ENCODE measurements at places on chromosomes 13 and 19. TPM values are rescaled to one million over a fixed set of nuclear protein-coding genes. Genes with fewer than 3 reads are reported as not detected.
A peak's percentile ranks its signal among the peaks of the same experiment; 100 is the strongest.

Gene CRLF1
- 1.1 TPM for total RNA-seq

DNA sequence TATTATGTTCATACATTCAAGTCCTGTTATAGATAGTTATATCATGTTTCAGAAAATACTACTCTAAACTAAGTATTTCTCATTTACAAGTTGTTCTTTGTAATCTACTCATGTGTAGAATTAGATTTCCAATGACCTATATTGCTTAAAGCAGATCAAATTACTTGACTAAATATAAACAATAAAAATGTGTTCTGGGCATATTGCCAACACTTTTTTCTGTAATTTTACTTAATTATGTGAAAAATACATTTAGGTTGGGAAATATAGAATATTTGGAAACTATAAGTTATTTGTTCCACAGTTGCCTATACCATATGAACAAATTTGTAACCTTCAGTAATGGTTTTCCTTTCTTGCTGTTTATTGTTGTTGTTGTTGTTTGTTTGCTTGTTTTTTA, 275.2 kb upstream of the PCDH9 start:
- DNase-seq = no peak

- peak; percentile 29 for DNase-seq
These were observed 87.6 kb upstream of the SLC15A1 start for GRCh38 chr13:98839856-98840769.

- DNase-seq = no peak
These were observed 23.1 kb downstream of the TBC1D4 start for GRCh38 chr13:75458696-75459422.

DNA sequence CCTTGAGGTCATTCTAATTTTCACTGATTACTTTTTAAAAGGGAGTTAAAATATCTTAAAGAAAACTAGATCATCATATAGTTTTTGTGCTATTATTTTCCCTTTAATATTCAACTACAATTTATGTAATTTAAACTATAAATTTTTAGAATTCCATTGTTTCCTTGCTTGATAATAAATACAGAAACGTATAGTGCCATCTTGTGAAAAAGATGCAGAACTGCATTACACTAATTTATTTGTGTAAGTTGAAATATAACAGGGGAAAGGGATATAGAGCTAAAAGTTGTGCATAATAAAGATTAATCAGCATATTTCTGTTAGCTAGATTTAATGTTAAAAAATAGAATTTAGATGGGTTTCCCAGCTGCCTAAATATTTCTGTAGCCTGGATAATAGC, 61.5 kb upstream of the TDRD3 start:
- no peak for DNase-seq

Gene SUGP1
- total RNA-seq = 42.9 TPM

DNA sequence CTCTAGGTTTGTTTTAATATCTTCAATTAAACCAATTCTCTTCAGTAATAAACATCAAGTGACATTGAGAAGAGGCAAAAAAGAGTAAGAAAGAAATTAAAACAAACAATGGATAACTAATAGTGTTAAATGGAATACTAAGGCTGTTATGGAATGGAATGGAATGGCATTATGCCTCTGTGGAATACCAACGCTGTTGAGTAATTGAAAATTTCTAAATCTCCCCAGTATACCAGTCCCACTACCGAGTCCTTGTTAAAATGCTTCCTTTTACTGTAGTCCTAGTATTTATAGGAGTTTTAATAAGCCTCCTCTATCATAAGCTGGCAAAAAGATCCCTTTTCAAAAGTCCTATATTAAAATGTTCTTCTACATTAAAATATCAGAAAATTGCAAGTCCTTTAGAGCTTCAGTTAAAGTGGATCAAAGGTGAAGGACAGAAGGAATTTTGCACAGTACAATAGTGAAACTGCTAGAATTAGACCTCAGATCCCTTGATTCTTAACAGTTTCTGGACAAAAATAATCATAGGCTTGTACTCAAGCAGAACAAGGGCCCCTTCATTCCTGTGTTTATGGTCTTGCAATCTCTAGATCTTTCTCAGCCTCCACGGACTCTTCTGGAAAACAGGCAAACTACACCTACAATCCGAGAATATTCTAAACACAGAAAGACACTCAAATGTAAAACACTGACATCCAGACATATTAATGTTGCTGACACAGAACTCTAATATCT, 128.2 kb downstream of the PCDH9 start:
- no peak for DNase-seq

DNA sequence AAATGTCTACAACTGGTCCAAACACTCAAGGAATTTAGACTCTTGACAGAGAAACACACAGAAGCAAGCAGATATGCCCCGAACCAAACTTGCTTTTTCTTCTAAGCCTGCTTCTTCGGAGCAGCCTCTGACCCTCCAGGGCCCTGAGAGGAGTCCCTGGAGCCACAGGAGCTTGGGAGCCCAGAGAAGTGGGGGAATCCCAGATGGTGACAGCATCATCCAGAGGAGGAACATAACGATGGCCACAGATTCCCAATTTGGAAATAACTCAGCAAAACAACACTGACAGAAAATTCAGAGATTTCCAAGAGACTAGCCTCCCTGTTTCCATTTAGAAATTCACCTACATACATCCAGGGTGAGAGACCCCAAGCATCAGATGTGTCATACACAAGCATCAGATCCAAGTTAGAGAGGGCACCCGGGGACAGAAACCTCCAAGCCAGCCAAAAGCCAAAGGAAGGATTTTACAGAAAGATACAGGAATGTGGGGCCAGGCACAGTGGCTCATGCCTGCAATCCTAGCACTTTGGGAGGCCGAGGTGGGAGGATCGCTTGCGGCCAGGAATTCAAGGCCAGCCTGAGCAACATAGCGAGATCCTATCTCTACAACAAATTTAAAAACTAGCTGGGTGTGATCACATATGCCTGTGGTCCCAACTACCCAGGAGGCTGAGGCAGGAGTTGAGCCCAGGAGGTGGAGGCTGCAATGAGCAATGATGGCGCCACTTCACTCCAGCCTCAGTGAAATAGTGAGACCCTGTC, 2.0 kb upstream of the PVR start:
- DNase-seq = no peak
